Sciatic nerve (tissue), 2 donors: ENCODE measurements at places on chromosomes 2 and 18. TPM values are rescaled to one million over a fixed set of nuclear protein-coding genes. Genes with fewer than 3 reads are reported as not detected.

- DNase-seq, result no peak
These were observed 16.5 kb downstream of the GATA6 start for GRCh38 chr18:22185771-22186386.

Gene ERICH2
- 0.85 TPM for total RNA-seq

GRCh38 chr2:104944495-104944894 is 90.6 kb downstream of the POU3F3 start:
- no peak for DNase-seq

Gene DES
- total RNA-seq, result 1.4 TPM

DNA sequence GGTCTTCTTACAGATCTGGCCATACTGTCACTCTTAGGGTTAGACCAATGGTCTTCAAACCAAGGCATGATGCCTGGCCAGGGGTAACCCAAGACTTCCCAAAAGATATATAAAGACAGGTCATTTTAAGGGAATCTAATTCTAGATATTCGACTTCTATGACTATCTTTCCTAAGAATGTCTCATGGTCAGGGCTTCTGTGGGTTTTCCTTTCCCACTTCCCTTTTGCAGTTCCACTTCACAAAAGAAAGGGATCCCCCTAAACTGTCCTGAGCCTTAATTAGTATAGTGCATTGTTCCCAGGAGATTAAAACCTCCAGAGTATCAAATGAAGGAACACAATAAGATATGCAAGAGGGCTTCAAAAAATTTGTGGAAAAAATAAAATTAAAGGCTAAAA is 223.6 kb upstream of the SIX2 start:
- no peak for DNase-seq

DNA sequence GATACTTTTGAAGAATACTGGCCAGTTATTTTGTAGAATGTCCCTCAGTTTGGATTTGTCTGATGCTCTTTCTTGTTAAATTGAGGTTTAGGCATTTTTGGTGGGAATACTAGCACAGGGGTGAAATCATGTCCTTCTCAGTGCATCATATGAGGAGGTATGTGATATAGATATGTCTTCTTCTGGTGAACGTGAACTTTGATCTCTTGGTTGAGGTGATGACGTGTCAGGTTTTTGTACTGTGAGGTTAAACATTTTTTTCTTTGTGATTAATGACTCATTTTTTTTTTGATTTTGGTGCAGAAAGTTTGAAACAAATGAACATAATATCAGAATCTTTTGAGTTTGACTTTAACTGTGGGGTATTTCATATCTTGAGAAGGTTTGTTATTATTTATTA is 11.0 kb downstream of the ZNF407 start:
- no peak for DNase-seq

Gene CYP27C1
- total RNA-seq, result 0.31 TPM

DNA sequence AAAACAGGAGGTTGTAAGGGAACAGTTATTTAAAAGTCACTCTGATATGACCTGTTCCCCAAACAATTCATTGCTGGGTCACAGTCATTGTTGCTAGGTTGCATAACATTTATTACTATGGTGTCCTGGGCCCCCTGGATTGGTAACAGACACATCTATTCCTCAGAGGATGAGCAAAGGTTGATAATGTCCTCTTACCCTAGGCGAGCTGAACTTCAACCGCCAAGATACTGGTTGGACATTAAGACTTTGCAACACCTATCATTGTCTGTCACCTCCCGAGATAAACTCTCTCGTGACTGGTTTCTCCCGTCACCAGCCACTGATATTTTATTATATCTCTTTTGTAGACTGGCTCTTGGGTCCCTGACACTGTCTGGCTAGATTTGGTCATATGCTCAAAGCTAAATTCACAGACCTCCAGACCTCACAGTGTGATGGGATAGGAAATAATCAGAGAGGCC is 361.3 kb downstream of the ZNF521 start:
- DNase-seq, result no peak

DNA sequence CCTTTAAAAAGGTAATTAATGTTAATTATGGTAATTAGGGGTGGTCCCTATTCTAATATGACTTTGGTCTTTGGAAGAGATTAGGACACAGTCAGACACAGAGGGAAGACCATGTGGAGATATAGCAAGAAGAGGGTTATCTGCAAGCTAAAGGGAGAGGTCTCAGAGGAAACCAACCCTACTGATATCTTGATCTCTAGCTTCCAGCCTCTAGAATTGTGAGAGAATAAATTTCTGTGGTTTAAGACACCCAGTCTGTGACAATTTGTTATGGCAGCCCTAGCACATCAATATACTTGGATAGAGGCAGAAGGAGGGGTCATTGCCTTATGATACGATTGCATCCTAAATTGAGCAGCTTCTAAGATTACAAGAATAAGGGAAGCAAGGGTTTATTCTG is 21.3 kb upstream of the NT5C1B start:
- DNase-seq, result no peak

- DNase-seq, result no peak
These were observed 47.5 kb downstream of the RHBDD1 start for GRCh38 chr2:226883296-226883795.

- DNase-seq, result no peak
These were observed 172.2 kb downstream of the DPP10 start for GRCh38 chr2:114614592-114614991.

Gene PHOSPHO2
- 8.5 TPM for total RNA-seq

Gene SERTAD2
- 25.5 TPM for total RNA-seq

DNA sequence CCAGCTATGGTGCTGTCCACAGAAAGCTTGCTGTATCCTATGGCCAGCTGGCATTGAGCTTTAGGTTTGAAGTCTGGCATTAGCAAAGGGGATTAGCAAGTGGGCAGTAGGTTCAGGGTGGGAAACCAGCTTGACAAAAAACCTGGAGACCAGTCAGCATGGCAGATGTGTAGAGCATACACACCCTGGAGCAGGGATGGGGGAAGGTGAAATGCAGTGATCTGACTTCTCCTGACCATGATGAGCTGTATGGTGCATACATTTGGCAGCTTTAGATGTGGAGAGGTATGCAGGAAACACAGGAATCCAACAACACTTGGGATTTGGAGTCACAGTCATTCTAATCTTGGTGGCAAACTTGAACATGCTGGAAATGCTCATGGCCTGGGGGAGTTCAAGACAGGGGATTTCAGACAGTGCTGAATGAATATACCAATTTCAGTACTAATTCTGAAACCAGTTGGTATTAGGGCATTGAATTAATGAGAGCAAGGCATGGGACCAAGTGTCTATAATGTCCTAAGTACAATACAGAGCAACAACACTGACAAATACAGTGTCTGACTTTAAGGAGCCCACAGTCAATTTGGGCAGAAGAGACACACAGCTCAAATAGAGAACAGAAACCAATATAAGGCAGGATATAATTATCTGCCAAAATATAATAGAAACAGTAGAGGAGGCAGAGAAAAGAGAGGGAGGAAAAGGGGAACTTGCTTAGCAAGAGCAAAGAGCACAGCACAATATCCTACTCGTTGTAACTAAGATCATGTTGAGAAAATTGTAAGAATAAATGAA is 11.8 kb downstream of the ARHGAP15 start:
- no peak for DNase-seq

DNA sequence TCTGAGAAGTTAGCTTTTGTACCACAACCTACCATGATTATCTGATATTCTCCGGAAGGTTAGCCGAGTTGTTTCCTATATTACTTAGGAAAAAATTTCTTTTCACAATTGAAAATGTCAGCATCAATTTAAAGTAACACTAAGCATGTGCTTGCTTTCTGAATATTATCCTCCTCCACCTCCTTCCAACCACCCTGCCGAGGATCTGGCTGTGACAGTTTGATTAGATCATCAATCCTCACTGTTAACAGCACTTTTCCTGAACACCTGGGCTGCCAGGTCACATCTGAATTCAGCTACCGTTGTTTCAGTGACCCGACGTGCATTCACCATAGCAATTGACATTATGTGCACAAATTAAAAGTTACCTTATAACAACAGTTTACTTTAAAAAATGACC is 207.0 kb downstream of the ZNF407 start:
- DNase-seq, result no peak

DNA sequence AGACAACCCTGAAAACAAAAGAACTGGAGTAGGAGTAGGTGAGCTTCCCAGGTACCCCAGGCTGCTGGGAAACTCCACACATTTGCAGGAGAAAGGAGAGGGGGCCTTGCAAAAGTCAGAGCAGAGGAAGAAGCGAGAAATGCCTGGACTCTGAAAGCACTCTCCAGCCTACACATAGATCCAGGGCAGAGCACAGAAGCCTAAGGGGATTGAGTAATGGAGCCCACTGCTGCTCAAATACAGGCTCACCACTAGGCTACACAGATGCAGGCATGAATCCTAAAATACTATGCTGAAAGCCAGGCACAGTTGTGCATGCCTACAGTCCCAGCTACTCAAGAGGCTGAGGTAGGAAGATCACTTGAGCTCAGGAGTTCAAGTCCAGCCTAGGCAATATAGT is 33.4 kb downstream of the OSBPL1A start:
- DNase-seq, result no peak

Gene COBLL1
- 119 TPM for total RNA-seq

GRCh38 chr2:239114119-239114581 is 266.3 kb downstream of the TWIST2 start:
- DNase-seq, result no peak

- DNase-seq, result no peak
These were observed 339.4 kb upstream of the TNP1 start for GRCh38 chr2:217199255-217199630.

GRCh38 chr2:165815299-165816141 is 21.5 kb upstream of the GALNT3 start:
- no peak for DNase-seq

Gene TCF23
- not detected for total RNA-seq

Gene TNP1
- total RNA-seq, result not detected

- DNase-seq, result no peak
These were observed 985.0 kb downstream of the BCL11A start for GRCh38 chr2:59568461-59568860.

DNA sequence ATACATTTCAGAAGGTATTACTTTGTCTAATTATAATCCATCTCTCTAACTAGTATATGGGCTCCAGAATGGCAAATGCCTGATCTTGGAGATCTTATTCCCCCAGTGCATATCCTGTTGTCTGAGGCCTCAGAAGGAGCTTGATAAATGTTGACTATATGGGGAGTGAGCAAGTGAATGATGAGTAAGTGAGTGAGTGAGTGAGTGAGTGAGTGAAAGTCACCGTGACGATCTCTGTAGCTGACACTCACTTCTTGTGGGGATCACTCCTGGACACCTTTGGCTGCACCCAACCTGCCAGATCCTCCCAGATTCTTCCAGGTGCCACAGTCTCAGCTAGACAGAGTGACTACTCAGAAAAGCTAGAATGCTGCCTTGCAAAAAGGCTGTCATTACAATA is 2.8 kb downstream of the XDH start:
- DNase-seq, result no peak

DNA sequence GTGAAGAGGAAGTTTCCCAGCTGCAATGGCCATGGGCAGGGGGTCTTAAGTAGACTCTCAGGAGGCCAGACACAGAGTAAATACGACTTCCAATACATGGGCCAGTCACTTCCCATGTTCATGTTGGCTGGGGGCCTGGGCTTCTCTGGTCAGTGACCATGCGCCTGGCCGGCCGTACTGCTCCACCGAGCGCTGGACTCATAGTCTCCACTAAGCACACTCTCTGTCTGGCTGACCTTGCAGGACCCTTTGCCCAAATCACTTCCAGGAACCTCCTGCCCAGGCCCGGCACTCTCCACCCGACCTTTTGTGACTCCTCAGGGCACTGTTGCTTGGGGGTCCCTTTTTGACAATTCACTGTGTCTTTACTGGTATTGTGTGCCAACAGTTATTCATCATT is 69.3 kb downstream of the SOWAHC start:
- peak; percentile 45 for DNase-seq

DNA sequence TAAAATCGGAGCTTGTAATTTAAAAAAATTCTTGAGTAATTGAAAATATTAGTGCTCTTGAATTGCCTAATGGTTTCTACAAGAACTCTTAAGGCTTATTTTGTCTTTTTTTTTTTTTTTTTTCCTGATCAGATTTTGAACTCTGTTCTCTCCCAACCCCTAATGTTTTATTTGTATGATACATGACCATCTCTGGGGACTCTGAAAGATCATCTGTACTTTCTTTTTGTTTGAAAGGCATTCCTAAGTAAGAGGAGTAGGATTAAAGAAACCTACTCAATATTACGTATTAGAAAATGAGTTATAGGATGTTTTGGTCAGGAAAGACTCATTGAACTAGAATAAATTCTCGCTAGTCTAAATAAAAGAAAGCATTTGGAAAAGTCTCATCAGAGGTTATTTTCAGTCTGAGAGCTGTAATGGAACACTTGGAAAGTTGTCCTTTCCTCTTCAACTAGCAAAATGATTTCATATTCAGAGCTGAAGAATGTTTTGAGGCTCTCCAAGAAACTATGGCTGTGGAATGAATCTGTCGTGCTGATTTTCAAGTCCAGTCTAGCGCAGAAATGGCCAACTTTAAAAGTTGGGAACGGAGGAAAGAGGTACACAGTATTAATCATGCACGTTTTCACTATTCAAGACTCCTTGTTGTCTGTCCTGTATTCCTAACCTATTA is 182.7 kb downstream of the PRPF40A start:
- no peak for DNase-seq

Gene CNGA3
- total RNA-seq, result not detected

Gene TGFA
- 11.8 TPM for total RNA-seq

DNA sequence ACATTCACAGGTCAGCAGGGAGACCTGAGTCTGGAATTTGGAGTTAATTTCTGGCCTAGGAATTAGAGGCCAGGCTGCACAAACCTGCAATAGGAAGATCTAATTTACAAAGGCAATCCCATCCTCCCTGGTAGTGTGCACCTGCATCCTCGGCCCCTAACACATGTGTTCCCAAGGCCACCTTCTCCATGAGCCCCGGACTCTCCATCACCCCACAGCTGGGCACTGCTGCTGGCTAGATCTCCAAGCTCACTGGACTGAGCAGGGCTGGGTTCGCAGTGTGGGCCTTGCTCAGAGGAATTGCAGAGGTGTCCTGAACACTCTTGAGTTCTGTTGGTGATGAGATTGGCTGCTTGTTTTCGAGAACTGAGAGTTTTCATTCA is 162.6 kb upstream of the TWIST2 start:
- no peak for DNase-seq
